ENCODE measurements at places on chromosomes 5 and 9.

GRCh38 chr9:126147936-126148870 is 178.4 kb upstream of the MVB12B start:
- no peak for DNase-seq

DNA sequence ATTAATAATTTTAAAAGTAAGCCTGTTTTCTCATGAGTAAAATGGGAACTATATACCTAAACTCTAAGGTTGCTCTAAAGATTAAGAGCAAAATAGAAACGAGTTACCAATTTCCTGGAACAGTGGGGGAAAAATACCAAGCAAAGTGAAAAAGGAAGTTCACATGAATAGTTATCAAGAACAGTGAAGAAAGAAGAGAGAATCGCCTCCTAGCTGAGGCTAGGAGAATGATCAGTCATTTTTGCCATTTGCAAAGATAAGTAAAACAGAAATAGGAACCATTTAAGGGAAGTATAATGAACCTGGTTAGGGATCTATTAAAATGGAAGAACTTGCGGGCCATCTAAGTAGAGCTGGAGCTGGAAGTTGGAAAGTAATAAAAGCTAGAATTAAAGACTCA is 50.7 kb downstream of the P4HA2 start:
- DNase-seq: no peak

- no peak for DNase-seq
Observed at GRCh38 chr5:177405805-177406204, 3.6 kb downstream of the F12 start.

- no peak for DNase-seq
Observed at GRCh38 chr5:111942201-111942600, 185.2 kb upstream of the NREP start.

GRCh38 chr5:161258438-161258837 is 288.1 kb downstream of the GABRB2 start:
- no peak for DNase-seq

DNA sequence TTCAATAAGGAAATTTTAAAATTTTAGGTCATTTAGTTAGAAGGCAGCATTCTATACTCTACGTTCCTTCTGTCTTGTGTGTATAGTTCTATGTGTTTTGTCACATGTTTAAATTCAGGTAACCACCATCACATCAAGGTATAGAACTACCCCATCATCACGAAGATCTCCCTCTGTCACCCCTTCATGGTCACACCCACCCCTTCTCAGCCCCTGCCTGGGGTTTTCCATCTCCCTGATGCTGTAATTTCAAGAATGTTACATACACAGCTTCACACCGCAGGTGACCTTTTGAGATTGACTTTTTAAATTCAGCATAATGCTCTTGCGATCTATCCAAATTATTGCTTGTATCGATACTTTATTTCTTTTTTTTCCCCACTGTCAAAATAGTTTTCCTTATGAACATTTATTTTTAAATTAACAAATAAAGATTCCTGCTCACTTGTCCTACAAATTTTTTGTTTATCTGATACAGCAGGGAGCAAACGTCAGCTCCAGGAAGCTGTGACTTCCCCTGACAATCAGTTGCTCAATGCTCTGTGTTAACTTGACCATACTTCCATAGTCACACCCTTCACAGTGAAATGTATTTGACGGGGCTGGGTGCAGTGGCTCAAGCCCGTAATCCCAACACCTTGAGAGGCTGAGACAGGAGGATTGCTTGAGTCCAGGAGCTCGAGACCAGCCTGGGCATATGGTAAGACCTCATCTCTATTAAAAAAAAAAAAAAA is 10.2 kb downstream of the BTNL8 start:
- no peak for DNase-seq

- no peak for DNase-seq
Observed at GRCh38 chr5:75037106-75037505, 15.3 kb downstream of the GCNT4 start.

- DNase-seq: no peak
Observed at GRCh38 chr5:122175852-122176251, 46.5 kb downstream of the ZNF474 start.

DNA sequence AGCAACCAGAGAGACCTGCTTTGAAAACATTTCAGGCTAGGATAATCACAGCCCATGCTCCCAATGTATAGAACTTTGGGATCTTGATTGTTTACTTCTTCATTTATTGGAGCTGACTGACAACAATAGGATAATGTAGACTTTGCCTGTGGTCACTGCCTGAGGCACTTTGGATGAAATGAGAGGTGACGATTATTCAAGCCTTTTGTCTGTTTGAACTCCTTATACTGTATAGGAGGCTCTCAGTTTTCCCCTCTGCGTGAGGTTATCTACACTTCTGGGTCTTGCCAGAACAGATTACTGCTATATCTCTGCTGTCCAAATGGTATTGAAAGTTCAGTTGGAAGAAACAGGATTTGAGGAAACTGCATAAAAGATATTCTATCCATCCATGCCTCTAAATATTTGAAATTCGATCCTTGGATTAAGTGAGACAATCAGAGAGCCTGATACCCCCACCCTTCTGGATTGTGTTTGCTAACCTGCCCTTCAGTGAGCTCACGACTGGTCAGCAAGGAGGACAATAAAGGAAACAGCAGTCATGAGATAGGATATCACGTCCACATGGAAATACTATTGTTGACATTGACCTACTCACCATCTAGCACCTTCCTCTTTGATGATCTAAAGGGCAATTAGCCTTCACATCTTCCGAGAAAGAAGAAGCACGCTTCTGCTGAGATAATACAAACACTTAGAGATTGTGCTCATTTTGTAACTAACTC is 98.1 kb downstream of the DOCK8 start:
- no peak for DNase-seq

GRCh38 chr9:76650692-76651091 is 113.5 kb upstream of the PCA3 start:
- no peak for DNase-seq

GRCh38 chr9:131667576-131667975 is 72.3 kb downstream of the RAPGEF1 start:
- no peak for DNase-seq

DNA sequence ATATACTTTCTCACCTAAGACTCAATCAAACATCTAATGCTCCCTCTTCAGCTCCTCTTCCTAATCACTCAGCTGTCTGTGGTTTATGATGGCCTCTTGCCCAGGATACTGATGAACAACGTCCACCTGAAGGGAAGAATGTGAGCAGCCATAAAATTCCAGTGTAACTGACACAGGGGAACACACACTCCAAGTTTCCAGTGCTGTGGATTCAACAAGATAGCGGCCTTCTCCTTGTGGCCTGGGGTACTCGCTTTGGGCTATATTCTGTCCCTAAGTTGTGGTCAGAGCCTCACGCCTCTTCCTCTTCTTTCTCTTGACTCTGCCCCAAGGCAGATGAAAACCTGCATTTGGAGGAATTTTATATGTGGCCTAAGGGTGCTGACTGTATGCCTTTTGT is 11.7 kb downstream of the B4GALT1 start:
- DNase-seq: no peak

DNA sequence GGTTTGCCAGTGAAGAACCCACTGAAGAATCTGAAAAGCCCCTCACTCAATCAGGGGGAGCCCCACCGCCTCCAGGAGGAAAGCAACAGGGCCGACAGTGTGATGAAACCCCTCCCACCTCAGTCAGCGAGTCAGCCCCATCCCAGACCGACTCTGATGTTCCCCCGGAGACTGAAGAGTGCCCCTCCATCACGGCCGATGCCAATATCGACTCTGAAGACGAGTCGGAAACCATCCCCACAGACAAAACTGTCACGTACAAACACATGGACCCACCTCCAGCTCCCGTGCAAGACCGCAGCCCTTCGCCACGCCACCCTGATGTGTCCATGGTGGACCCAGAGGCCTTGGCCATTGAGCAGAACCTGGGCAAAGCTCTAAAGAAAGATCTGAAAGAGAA is 92.4 kb downstream of the MAP1B start:
- DNase-seq: no peak

GRCh38 chr9:127369428-127369827 is 27.5 kb upstream of the SLC2A8 start:
- no peak for DNase-seq

GRCh38 chr5:458547-459353 is 15.8 kb downstream of the EXOC3 start:
- DNase-seq: no peak

Data from activated CD8-positive, alpha-beta memory T cell treated with anti-CD3 and anti-CD28 coated beads for 1 hour (primary cell).